SIG-M5 (cell line): ENCODE measurements at places on chromosomes 4 and X.

DNA sequence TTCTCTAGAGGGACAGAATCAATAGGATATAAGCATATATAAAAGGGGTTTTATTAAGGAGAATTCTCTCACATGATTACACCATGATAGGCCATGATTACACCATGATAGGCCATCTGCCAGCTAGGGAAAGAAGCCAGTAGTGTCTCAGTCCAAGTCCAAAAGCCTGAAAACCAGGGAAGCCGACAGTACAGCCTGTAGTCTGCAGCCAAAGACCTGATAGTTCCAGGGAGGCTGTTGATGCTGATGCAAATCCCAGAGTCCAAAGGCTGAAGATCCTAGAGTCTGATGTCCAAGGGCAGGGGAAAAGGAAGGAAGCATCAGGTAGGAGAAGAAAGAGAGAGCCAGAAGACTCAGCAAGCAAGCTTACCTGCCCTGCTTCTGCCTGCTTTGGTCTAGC is 411.3 kb upstream of the EMCN start:
- no peak for DNase-seq

DNA sequence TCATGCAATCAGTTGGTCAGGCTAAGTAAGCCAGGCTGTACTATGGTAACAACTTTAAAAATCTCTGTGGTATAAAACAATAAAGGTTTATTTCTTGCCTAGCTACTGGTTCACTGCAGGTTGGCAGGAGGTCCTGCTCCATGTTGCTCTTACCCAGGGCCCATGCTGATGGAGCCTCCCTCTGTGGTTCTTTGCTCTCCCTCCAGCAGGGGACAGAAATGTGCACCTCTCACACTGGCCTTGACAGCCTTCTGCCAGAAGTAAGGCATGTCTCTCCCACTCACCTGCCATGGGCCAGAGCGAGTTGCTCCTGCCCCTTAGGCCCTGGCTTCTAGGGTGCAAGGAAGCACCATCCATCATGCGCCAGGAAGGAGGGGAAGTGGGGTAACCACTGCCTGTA is 31.1 kb downstream of the CLDN22 start:
- no peak for DNase-seq

- DNase-seq = no peak
Observed at GRCh38 chrX:14670819-14671218, 141.5 kb downstream of the GLRA2 start.

GRCh38 chrX:102712981-102713625 is 855 bp downstream of the GPRASP2 start:
- no peak for DNase-seq

GRCh38 chrX:20665481-20665880 is 398.8 kb upstream of the RPS6KA3 start:
- DNase-seq = no peak

DNA sequence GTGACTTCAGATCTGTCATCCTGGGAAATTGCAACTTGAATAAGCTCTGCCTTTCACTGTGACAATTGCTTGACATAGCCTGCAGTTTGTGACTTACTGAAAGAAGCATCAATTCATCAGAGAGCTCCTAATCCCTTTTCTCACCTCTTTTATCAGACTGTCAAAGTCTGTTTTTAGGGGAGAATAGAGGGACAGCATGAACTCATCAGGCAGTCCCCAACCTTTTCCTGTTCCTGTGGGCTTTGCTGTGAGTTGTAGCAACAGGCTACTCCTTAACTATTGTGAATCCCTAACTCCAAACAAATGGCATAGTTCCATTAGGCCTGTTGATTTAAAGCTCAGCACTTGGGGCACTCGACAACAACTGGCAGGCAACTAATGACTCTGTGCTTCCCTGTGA is 64.9 kb downstream of the DOCK11 start:
- no peak for DNase-seq

GRCh38 chr4:40240040-40240653 is 43.3 kb downstream of the RHOH start:
- DNase-seq = no peak

GRCh38 chrX:2965965-2966364 is 36.8 kb upstream of the ARSD start:
- DNase-seq = no peak

GRCh38 chr4:22356987-22357596 is 158.8 kb downstream of the ADGRA3 start:
- DNase-seq = no peak

DNA sequence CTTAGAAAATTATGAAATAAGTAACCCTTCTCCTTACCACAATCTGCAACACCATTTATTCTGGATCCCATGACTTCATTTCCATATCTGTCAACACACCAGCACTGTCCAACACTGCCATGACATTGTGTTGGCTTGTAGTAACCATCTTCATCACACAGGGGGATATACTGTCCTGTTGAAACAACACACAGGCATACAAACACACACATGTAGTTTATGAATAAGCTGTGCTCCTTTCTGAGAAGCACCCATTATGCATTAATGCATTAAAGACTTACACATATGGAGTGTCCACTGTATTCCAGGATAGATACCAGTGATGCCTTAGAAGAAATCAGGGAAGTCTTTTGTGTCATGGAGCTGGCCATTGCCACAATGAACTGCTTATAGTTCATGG is 496.9 kb downstream of the SPOCK3 start:
- no peak for DNase-seq

DNA sequence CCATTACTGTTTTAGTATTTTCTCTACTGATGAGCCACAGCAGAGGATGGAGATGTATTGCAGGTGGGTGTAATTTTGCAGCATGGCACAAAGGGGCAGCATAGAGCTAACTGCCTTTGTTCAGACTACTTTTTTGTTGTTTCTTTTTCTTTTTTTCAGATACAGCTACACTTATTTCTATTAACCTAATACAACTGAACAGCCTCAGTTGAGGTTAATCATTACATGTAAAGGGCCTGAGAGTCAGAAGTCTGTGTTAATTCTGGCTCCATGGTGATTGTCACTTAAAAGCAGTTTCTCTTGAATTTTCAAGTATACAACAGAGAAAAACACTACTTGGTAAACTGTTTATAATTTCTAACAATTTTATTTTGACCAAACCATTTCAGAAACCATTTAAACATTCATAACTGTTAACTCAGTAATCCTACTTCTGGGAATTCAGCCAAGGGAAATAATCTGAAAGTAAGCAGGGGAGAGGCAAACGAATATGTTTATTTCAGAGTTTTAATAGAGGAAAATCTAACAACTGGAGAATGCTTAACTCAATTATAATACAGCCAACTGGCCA is 13.9 kb upstream of the PPEF2 start:
- DNase-seq = no peak
